ENCODE measurements at places on chromosomes 3 and 15.
A peak's percentile ranks its signal among the peaks of the same experiment; 100 is the strongest.

DNA sequence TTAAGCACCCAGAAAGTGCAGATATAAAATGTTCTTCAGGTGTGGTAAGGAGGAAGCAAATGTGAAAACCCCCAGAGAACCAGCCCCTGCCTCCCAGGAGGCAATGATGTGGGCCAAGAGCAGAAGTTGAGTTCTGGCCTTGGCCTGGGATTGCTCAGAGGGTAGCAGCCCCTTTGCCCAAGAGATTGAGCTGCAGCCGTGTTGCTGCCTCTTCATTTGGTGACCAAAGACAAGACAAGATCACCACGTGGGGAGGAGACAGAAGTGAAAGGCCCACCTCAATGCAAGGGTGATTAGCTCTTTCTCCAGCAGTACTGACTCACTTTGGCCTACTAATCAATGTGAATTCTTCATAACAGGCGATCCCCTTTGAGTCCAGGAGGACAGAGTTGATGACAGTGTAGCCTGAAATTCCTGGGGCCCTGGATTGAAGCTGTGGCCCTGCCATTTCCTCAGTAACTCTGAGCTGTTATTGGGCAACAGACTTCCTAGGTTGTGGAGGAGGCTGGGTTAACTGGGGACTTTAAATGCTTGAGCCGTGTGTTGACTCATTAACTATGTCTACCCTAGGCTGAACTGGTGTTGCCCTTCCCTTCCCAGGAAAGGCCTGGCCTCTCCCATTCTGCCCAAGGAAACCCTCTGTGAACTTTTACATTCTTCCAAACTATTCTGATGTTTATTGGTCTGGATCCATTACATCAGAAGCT, 86.5 kb downstream of the ST6GAL1 start:
- DNase-seq = no peak

GRCh38 chr3:113218681-113219045, 7.3 kb downstream of the BOC start:
- no peak for DNase-seq

GRCh38 chr3:146469150-146470017, at the start of gene PLSCR2:
Gene PLSCR2 (minus strand): TSS chr3:146469561. CDS start chr3:146459904, 9,657 bp downstream.
- peak; percentile 91 for DNase-seq

GRCh38 chr15:29319823-29320222, 50.2 kb upstream of the NSMCE3 start:
- DNase-seq = peak; percentile 59

GRCh38 chr15:81660976-81661375, 287.0 kb upstream of the TMC3 start:
- DNase-seq = no peak

- no peak for DNase-seq
Measured at GRCh38 chr3:16888785-16889607, 4.2 kb downstream of the PLCL2 start.

DNA sequence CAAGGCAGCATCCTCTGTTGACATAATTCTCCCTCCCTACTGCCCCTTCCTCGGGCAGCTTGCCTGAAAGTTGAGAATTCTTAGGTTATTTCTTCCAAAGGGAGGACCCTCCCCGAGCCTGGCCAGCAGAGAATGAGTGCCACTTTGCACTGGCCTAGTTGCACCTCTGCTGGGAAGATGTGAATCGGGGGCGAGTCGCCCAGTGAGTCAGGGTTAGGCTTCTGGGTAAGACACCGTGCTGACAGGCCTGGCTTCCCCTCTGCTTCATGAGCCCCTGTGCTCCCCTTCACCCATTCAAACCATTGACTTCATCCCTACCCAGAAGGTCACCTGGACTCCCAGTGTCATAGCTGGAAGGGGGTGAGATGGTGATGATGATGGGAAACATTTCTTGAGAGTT, 82.3 kb downstream of the AAGAB start:
- no peak for DNase-seq

DNA sequence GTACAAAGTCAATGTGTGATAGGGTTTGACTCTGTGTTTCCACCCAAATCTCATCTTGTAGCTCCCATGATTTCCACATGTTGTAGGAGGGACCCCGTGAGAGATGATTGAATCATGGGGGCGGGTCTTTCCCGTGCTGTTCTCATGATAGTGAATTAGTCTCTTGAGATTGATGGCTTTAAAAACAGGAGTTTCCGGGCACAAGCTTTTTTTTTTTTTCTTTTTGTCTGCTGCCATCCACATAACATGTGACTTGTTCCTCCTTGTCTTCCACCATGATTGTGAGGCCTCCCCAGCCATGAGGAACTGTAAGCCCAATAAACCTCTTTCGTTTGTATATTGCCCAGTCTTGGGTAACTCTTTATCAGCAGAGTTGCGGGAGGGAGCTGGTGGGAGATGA, 259.6 kb downstream of the TUSC7 start:
- DNase-seq = no peak

- no peak for DNase-seq
Measured at GRCh38 chr3:176574786-176575185, 622.5 kb downstream of the TBL1XR1 start.

DNA sequence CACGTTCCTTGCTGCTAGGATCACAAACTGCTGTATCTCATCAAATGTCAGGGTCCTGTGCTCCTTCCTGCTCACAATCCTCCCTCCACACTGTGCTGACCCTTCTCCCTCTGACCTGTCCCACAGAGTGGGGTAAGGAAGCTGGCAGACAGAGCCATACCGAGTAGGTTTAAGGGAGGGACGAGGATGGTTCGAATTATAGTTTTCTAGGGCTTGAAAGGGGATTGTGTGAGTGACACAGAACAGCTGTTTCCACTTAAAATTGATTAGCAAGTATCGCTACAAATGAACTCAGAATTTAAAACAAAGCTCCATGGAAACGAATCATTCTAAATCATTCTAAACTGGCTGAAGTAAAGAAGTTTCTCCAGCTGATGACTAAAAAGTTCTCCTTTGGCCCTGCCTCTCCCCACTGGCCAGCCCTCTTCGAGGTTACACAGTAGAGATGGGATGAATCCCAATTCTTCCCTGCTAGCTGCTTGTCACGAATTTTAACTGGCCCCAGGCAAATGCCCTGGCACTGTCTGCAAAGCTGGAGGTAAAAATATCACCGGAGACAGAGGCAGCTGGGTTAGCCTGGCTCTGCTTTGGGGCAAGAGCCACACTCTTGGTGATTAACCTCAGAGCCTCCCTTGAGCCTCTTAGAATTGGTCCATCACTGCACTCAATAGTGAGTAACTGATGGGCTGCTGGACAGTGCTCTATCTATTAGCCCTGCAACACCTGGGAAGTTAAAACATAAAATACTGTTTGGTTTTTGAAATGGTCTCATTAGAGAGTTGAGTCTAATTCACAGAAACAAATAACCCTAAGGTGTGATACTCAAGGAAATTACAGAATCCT, 194.9 kb downstream of the CHST2 start:
- no peak for DNase-seq

DNA sequence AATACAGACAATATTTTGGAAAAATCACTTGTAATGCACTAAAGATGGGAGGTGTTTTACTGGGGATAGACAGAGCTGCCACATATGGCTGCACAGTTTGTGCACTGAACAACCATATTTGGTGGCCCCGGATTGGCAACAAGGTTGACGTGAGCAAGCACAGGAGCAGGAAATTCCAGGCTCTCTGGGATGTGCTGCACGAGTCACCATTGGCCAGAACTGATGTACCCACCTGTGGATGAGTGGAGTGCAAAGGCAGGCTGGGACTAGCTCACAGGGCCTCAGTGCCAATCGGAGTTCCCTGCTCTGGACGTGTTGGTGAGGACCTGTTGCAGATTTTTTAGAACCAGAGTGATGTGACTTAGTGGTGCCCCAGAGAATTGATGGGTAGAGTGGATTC, 42.0 kb upstream of the SCAANT1 start:
- DNase-seq = no peak

DNA sequence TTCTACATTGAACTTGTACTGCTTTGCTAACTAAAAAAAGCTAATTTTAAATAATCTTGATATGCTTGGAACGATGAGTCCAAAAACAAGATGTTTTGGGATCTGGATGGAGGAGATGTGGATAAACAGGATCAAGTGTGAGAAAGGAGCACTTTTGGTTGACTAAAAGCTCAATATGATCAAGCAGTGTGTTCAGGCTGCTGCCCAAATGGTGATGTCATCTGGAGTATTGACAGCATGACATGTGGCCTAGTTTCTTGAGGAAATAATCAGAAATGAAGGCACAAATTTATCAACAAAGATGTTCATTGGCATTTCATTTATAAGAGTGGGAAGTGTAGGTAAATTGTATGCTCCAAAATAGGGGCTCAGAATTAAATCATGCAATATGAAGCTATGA, 161.2 kb downstream of the SOX2 start:
- no peak for DNase-seq

DNA sequence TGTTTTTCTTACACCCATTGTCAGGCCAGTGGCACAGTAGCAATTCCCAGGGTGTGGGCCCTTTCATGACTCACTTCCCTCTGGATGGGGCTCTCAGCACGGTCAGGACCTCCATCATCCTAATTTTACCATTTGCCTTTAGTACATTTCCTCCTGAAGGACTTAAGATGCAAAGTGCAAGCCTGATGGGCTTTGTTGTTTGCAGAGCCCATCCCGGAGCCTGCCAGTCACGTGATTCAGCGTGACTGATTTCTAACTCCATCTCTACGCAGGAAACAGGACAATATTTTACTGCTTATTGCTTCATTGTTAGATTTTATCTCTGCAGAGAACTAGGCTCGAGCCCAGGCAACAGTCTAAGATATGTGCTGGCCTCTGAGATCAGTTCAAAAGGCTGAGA, 223.7 kb downstream of the PDZRN3 start:
- DNase-seq = no peak

DNA sequence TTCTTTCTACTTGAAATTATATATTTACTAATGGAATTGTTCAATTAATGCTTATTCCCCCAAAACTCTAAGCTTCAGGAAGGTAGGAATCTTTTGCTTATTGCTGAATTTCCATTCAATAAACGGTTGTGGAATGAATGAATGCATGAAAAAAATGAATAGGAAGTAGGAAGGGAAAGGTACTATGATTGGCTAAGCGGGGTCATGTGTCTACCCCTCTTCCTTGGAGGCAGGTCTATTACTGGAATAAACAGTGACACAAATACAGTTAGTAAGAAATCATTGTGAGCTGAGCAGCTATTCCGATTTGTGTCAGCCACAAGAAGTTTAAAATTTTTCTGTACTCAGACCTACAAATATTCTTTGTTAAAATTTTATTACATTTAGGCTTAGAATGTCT, 10.5 kb upstream of the TRA2B start:
- DNase-seq = no peak

DNA sequence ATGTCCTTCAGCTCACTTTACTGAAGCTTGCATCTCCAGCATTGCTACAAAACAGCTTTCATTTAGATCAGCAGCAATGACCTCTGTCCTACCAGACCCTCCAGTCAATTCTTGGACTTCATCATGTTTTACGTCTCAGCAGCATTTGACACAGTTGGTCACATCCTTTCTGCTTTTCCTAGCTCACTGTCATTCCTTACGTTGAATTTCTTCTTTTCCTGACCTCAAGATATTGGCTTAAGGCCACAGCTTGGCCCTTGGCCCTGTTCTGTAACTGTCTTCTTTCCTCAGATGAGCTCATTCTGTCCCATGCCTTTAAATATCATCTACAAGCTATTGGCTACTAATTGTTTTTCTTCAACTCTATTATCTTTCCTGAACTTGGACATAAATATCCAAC, 576.2 kb upstream of the KCNMB2 start:
- DNase-seq = no peak

- peak; percentile 94 for DNase-seq
Measured at GRCh38 chr15:73786538-73786937, 33.4 kb upstream of the INSYN1 start.

DNA sequence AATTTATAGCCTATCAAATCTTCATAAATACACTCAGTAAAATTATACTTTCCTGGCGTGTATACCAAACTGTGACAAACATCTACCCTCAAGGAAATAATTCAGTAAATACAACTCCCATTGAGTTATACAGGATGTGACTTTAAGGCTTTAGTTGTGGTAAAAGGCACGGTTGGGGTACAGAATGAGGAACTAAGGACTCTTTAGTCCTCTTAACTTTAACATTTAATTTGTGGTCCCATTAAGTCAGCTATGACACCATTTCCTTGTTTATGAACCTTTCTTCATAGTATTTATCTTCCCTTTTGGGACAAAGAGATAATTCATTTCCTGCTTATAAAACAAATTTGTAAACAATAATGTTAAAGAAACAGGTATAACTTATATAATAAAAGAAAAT, 30.2 kb downstream of the IFT80 start:
- no peak for DNase-seq

GRCh38 chr3:7381741-7382140, 520.8 kb downstream of the GRM7 start:
- no peak for DNase-seq

DNA sequence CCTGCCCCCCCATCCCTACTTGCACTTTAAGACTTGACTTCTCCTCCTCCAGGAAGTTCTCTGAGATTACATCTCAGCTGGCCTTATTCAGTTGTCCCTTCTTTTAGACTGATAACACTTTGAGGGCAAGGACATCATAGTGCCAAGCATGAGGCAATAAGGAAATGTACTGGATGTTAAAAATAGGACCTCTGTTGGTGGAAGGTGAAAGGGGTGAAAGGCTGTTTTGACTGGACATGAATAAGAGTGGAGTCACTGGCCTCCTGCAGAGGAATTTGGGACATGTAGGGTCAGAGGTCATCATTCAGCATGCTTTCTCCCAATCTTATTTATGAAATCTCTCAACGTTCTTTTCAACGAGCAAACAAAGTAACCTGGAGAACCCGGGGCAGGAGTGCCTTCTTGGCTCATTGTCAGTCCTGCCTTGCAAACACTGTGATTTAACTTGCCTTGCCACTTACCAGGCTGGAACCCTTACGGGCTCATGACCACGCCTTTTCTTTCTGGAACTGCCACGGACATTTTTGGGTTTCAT, 38.6 kb downstream of the TRIM71 start:
- DNase-seq = no peak

- DNase-seq = peak; percentile 80
Measured at GRCh38 chr3:23999012-23999641, 54.0 kb downstream of the NR1D2 start.

GRCh38 chr3:157087780-157088600, 72.0 kb downstream of the CCNL1 start:
- no peak for DNase-seq

GRCh38 chr3:72188536-72188935, 403.6 kb upstream of the PROK2 start:
- no peak for DNase-seq

- DNase-seq = no peak
Measured at GRCh38 chr3:59430341-59430740, 380.5 kb upstream of the CFAP20DC start.

DNA sequence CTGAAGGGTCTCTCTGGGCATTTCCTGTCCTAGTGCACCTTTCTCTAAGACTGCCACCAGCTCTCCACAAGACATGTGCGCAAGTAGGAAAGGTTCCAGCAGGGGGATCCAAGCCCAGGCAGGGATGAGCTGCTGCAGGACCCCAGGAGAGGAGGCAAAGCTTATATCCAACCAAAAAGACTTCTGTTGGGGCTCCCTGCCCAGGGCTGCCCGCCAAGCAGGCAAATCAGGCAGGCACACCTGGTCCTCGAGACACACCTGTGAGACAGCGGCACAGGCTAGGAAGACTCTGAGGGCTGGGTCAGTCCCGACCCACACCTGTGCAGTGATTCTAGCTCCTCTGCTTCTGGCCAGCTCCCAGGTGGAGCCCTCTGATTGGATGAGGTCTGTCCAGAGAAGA, 80.6 kb downstream of the MYLK start:
- DNase-seq = peak; percentile 64
